ENCODE measurements at places on chromosomes 3 and 15.

DNA sequence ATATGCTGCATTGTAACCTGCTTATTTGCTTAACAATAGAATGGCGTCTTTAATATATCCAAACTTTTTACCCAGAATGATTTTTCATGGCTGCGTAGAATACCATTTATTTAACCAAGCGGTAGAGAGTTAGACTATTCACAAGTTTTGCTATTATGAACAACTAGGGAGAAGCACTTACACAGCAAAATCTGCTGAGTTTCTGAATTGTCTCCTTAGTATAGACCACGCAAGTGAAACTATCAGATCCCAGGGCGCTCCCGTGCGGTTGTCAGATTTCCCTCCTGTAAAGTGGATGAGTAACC, 12.6 kb upstream of the ADPGK start:
- DNase-seq: no peak

- no peak for DNase-seq
These were observed 552.5 kb upstream of the ROBO2 start for GRCh38 chr3:76487446-76487845.

DNA sequence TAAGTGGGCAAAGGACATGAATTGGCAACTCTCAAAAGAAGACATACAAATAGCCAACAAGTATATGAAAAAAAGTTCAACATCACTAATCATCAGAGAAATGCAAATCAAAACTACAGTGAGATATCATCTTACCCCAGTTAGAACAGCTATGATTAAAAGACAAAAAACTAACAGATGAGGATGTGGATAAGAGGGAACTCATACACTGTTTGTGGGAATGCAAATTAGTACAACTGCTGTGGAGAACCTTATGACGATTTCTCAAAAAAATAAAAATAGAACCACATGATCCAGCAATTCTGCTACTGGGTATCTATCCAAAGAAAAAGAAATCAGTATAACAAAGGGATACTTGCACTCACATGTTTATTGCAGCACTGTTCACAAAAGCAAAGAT, 28.6 kb downstream of the NEK10 start:
- no peak for DNase-seq

DNA sequence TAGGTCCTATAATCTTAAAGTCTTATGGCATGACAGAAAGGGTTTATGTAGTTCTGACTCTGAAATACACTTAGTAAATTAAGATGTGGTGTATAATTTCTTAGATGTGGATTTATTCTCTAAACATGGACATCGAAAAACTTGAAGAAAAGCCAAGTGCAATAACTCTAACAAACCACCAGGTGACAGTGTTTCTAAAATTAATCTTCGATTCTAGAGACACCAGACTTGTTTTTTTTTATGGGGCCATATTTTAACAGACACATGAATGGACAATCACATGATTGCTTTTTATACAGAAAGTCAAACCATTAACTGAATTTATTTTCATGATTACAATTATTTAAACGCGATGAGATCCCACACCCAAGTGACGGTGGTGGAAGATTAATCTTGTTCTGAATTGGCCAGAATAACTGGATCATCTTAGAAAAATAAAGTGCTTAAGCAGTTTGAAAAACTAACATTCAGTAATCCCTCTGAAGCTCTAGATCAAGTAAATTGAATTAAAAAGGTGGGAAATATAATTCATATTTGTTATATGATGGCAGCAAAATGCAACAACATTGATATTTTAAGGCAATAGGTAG, 305.1 kb downstream of the LSAMP start:
- DNase-seq: no peak

Data from activated gamma-delta T cell (primary cell).